Stimulated activated CD4-positive, alpha-beta T cell treated with anti-CD3 and anti-CD28 coated beads, Interleukin-2, amount 100 ng/mL, for 4 hours (primary cell): ENCODE measurements at places on chromosomes 7 and 10.

GRCh38 chr7:150850273-150850672 is 2.0 kb upstream of the AOC1 start:
- no peak for DNase-seq

DNA sequence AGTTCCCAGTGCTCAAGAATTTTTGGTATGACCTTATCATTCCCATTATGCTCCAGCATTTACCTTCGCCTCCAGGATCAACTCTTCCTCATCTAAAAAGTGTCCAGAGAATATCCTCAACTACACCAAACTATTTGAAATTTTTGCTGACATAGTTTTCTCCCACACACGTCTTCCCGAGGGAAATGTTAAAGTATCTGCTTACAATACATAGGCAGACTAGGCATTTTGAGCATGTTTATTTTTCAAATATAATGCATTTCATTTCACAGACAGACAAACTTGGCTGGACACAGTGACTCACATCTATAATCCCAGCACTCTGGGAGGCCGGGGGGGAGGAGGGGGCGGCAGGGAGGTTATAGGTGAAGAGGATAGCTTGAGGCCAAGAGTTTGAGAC is 177.1 kb upstream of the TRIM24 start:
- DNase-seq: no peak

- DNase-seq: no peak
Measured at GRCh38 chr10:107899075-107899474, 734.6 kb upstream of the SORCS1 start.

DNA sequence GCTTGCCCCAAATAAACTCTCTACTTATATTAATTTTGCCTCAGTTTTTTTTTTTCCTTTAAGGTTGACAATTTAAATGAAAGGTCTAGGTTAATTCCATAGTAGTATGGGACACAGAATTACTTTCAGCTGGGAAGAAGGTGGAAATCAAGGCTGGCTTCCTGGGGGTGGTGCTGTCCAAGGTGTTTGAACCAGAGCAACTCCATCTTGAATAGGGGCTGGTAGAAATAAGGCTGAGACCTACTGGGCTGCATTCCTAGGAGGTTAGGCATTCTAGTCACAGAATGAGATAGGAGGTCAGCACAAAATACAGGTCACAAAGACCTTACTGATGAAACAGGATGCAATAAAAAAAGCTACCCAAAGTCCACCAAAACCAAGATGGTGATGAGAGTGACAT is 1190.8 kb upstream of the AUTS2 start:
- no peak for DNase-seq

DNA sequence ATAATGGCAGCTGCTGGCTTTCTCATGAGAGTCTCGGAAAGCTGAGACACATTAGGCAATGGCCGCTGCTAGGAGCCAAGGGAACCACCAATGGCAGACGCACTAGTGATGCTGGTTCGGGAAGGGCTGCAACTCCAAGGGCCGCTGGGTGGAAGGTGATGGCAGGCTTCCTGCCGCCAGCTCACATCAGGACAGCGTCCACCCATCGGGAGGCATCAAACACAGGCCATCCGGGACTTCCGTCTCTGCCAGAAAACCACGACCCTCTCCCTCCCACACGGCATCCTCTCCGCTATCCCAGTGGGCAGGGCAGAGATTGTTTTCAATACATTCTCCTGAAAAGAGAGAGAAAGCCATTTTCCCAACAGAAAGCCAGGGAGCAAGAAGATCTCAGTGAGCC is 27.5 kb upstream of the EGFR start:
- no peak for DNase-seq

- no peak for DNase-seq
Measured at GRCh38 chr10:60466267-60467201, 76.9 kb upstream of the ANK3 start.
